Stimulated activated CD4-positive, alpha-beta T cell treated with anti-CD3 and anti-CD28 coated beads, Interleukin-1b, Interleukin-23, amount 100 ng/mL, for 4 hours (primary cell): ENCODE measurements at places on chromosomes 12 and 14.

DNA sequence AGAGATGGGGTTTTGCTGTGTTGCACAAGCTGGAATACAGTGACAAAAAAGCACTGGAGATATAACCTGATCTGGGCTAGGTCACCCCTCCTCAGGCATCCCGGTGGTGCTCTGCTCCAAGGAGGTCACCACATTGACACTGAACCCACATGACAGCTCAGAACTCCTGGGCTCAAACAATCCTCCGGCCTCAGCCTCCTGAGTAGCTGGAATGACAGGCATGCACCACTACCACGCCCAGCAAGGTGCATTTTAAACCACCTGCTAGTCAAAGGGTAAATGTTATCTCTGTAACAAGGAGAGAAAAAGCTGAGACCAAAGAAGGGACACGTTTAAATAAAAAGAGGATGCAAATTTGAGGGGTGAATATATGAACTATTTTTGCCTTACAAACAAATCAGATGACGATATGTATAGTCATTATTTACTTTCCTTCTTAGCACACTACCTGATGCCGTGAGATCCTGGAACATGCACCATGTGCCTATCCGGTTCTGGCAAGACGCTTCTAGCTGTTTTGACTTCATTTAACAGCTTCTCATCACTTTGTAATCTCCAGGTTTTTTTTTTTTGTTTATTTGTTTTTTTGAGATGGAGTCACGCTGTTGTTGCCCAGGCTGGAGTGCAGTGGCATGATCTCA lies 135.1 kb downstream of the PPM1H start:
- DNase-seq, result no peak

GRCh38 chr12:131312793-131313545 lies 359.3 kb downstream of the ADGRD1 start:
- no peak for DNase-seq

DNA sequence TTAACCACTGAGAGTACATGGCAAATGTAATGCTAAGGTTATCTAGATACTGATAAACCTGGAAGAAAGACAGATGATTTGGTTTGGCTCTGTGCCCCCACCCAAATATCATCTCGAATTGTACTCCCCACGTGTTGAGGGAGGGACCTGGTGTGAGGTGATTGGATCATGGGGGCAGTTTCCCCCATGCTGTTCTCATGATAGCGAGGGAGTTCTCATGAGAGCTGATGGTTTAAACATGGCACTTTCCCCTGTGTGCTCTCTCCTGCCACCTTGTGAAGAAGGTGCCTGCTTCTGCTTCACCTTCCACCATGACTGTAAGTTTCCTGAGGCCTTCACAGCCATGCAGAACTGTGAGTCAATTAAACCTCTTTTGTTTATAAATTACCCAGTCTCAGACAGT lies 14.2 kb downstream of the NOXRED1 start:
- no peak for DNase-seq

- no peak for DNase-seq
Observed at GRCh38 chr12:5200278-5201087, 156.8 kb downstream of the KCNA5 start.

DNA sequence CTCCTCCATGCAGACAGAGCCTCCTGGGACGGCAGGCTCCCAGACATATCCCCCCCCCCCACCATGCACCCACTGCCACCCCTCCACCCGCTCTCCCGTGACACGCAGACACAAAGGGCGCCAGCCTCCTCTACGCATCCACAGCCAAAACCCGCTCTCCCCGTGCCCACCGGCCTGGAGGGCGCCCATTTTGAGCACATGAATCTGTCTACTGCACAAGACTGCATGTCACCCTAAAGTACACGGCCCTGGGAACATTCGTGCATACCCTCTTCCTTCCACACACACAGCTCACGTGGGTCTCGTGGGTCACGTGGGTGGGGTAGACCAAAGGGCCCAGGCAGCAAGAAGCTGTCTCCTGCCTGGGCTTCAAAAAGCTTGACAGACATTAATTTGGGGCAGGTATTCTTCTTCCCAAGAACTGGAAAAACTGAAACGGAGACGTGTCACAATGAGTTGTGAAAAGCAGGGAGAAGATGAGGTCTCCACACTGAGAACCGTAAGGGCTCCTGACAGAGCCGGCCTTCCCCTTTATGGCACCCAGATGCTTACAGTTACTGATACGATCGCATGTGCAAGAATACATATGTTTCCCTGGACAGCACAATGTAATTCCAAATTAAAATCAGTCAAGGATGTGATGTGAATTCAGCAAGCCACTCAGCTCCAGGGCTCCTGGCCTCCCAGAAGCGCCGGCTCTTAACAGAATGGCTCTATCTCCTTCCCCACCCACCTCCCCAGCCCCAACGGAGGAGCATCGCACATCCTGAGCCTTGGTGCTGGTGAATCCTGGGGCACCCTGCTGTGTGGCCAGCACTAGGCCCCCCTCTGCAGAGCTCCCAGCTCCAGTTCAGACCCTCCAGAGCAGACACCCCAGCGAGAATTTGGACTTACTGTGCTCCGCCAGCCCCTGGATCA lies 1.9 kb downstream of the TGFB3 start:
- no peak for DNase-seq

DNA sequence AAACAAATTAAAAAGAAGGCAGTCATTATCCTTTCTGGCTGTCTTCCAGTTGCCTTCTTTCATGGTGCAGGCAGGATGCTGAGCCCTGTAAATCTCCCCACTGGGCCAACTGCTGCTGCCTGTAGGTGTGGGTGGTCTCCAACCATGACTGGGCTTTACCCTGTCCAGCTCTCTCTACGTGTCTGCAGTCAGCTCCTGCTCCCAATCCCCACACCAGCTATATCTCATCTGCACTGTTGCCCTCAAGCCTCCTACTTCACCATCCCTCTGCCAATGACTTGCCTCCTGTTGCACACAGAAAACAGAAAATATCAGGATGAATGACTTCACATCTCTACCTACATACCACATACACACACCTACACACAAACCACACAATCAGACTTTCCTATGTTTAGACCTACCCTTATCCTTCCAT lies 39.7 kb upstream of the PSMA6 start:
- DNase-seq, result no peak

DNA sequence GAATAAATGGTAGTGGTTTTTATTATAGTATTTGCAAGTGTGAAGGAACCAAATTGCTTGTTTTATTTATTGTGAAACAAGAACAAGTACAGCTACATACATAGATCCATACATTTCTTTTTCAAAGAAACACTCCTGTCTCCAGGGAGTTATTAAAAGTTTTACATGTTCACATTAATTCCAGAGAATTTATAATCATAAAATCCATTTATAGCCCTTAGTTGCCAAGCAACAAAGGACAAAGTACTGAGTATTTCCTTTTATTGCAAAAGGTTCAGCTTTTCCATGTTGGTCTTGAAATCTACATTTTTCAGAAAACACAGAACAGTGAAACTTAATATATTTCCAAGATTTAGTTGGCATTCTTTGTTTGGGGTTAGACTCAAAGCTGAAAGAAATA lies 9.5 kb downstream of the MYRFL start:
- no peak for DNase-seq

- DNase-seq, result no peak
Observed at GRCh38 chr14:91545946-91546716, 36.0 kb upstream of the PPP4R3A start.

DNA sequence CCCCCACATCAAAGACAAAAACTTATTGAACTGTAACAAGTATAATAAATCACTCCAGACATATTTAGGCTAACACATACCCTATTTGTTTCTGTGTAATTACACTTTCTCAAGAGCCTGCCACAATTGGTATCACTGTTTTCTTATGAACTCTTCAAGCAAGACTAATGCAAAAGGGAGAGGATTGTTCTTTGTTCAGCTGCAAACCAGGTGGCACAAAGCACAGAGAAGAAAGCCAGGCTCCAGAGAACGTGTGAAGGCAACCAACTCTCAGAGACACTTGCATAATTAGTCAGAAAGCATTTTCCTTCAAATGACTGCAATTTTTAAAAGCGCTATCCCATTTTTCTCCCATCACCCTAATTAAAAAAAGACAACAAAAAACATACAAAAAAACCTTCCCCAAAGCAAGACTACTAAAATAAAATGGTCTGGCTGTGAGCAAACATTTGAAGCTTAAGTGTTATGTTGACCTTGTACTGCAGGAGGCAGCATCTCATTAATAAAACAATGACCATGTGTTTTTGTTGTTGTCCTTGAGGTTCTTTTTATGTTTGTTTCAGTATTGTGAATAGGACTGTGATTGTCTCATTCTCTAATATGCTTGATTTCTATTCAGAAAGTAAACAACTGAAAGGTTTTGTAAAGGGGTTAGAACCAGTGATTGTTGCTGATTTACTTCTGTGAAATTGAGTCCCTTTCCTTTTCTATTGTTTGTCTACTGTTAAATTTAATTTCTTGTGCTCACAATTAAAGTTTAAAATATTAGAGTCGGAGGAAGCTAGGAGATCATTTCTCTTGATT lies 452.7 kb upstream of the PDE3A start:
- no peak for DNase-seq

GRCh38 chr14:68693926-68694325 lies 98.9 kb downstream of the ZFP36L1 start:
- DNase-seq, result no peak

DNA sequence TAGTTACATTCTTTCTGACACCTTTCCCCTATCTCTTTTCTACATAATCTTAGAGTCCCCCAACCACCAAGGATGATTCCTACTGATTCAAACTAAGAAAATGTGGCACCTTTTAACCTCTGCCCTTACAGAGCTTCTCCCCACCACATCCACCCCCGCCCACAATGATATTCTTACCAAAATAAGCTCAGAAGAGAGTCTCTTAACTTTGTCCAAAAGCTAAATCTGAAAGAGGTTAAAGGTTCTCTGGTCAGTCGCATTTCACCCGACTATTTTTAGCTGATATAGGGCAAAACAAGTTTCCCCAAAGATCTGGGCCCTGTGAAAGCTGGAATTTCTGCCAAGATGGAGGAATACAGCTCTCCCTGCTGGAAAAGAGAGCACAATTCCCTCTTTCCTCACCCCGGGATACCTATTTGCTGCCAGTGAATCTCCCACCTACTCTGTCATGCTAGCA lies 128.6 kb downstream of the ZFP36L1 start:
- no peak for DNase-seq

DNA sequence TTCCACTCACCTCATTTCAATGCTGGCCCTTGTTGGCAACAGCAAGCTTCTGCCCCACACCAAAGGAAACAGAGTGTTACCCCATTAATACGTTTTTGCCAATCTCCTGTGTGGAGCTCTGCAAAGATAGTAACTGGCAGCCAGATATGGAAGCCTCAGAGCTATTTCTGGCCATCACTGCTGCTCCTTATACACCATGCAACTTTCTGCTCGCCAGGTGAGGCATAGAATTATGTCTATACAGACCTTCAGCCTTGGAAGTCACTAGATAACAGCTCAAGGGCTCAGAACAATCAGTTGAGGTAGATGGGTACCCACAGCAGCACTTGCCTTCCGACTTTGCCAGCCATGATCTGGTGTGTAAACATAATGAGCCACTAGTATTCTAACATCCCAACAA lies 214.8 kb upstream of the ALG10B start:
- DNase-seq, result no peak

- DNase-seq, result no peak
Observed at GRCh38 chr12:559906-560455, 100.2 kb downstream of the B4GALNT3 start.

DNA sequence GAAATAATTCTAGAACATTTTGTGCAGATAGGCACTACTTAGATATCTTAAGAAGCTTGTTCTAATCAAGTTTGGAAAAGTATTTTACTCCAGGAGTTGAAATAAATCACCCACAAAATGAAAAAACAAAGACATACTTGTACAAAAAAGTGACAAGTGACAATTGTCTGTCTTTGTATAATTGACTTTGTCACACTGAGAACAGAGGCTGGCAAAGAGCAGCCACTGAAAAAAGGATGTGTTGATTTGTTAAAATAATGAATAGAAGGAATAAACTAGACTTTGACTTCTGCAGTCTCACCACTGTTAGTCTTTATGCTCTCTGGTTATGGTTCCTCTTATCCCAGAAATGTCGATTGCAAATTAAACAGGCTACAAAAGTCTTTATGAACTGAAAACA lies 77.6 kb downstream of the PTPRR start:
- no peak for DNase-seq

DNA sequence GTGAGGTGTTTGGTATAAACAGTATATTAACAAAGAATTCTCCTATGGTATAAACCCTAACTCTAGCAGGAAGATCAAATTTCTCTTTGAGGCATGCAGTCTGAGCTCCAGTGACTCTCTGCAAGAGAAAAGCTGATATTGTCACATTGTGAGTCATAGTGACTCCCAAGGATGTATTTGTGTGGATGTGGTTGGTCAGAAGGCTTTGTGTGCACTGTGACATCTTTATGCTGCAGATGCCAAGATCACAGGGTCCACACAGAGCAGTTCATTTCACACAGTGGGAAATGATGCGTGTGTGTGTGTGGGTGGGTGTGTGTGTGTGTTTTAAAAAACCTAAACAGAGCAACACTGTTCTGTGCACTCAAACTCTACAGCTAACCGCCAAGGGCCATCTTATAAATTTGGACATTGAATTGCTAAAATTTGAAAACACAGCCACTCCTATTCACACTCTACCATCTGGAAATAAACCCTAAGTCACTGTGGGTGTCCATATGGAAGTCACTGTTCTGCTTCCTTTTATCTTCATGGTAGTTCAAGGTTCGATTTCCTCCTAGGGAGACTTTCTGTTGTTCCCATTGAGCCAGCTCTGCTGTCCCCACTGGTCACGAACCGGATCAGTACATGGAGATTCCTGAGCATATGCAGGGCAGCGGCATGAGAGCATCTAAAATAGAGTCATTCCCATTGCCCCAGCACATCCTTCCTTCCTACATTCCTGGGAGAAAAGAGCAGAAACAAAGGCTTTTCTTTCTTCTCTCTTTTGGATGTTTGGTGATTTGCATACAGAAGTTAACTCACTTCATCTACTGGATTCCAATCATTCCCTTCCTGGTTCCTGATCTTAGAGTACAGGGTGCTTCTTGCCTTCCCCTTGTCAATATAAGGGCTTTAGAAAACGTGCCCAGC lies 727.6 kb downstream of the DIO2 start:
- no peak for DNase-seq

- DNase-seq, result no peak
Observed at GRCh38 chr12:39736406-39736805, 116.8 kb upstream of the ABCD2 start.

DNA sequence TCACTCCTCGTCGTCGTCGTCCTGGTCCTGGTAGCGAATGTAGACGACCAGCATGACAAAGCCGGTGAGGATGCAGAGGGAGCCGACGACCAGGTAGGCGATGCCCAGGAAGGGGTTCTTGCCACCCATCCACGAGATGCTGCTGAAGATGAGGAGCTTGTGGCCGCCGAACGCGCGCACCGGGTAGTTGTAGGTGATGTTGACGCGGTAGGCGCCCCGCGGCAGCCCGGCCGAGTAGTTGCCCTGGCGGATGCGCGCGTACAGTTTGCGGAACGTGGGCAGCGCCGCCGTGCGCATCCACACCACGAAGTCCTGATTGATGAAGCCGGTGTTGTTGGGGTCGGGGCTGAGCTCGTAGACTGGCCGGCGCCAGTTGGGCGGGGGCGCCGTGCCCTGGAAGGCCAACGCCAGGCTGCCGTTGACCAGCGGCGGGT lies 1.0 kb downstream of the TMEM30B start:
- DNase-seq, result peak; percentile 22

- no peak for DNase-seq
Observed at GRCh38 chr14:59483363-59483762, 845 bp downstream of the L3HYPDH start.

- no peak for DNase-seq
Observed at GRCh38 chr12:48956279-48957140, 777 bp downstream of the ARF3 start.
